MV-4-11 (cell line): ENCODE measurements at places on chromosomes 12 and 14.

DNA sequence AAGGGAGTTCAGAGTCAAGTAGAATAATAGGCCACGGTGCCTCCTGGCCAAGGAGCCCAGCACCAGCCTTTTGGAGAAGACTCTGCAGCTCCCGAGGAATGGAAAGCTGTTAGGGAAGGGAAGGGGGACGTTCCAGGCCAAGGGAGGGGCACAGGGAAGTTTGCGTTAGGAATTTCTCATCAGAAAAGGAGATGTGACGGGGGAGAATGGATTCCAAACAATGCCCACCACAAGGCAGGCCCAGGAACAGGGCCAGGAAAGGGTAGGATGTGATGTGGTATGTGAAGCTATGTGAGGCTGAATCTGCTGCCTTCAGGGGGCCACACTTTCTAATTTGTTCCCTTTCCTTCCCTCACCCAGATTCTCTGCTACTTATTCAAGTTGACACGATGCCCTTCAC is 46.0 kb downstream of the DGLUCY start:
- no peak for DNase-seq

DNA sequence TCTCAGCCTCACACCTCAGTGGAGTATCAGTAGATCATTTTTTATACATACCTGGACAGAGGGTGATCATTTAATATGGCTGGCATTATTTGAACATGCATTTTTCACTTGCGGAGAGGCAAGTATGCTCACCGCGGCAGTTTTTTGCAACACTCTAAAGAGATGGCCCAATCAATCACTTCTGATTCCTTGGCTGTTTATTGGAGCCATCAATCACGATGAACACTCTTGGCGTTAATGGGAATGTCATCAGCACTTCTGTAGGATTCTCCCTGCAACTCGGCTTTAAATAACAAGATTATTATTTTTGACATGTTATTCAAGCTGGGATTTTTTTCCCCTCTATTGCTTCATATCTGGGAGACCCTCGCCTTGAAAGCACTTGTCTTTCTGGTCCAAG is 46.9 kb upstream of the SLC24A4 start:
- no peak for DNase-seq

DNA sequence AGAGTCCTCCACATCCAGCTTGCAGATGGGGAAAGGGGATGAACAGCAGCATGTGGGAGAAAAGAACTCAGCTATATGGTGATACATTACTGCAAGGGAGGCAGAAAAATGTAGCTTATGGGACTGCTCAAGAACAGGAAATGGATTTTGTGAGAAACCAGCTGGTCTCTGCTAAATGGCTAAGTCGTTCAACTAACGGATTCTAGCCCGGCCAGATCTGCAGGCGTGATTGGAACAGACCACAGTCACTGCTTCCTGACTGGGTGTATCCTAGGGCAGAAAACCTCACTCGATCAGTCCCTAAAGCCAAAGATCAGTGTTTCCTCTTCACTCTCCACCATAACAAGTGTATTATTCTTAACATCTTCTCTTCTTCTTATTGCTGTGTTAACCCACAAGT is 8.1 kb upstream of the PTGDR start:
- peak; percentile 73 for DNase-seq

DNA sequence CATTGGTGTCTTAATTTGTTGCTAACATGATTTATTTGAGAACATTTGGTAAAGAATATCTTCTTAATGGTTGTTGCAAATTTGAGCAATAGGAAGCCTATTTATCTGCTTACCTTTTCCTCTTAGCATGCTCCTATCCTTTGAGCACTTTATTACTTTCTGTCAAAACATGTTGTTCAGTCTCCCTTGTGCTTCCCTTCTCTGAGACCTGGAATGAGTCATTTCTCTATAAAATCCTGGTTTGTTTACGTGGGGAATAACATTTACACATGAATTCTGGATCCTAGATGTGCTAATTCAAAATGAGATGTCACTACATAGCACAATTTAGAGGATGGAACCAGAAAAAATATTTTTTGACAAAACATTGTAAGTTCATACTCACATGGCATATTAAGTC is 844.0 kb upstream of the LRFN5 start:
- DNase-seq = no peak

DNA sequence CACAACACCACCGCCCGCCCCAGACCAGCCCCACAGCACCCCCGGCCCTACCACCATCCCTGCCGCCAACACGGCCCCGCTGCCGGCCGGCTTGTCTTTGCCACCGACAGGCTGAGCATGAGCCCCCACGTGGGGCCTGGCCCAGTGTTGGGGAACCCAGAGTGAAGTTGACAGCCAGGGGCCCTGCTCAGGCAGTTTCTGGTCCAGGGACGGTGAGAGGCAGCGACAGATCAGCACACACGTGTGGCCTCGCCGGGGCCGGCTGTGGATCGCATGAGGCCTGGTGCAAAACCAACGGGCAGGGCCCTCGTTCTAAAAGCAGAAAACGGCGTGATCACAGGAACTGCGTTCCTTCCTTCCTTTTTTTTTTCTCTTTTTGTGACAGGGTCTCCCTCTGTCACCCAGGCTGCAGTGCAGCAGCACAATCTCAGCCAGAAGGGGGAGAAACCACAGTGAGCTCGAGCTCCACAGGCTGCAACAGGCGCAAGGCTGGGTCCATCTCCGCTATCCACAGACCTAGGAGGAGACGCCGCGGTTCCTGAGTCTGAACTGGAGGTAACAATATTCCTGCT is 50.5 kb upstream of the FBRSL1 start:
- DNase-seq = peak; percentile 73

DNA sequence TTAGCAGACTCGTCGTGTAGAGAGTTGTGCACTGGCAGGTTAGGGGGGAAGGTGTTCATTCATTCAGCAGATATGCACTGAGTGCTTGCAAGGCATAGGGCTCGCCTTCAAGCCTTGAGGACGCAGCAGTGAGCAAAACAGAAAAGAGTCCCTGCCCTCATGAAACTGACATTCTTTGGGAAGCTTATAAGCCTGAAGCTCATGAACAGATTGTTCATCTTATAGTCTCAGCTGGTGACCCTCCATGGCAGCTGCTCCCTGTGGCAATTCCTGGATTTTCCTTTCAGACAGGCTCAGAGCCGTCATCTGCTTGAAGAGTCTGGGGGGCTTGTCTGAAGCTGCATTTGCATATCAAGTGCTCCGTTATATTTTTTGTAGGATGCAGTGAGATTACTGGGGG is 148.4 kb downstream of the PRKCH start:
- DNase-seq = no peak

DNA sequence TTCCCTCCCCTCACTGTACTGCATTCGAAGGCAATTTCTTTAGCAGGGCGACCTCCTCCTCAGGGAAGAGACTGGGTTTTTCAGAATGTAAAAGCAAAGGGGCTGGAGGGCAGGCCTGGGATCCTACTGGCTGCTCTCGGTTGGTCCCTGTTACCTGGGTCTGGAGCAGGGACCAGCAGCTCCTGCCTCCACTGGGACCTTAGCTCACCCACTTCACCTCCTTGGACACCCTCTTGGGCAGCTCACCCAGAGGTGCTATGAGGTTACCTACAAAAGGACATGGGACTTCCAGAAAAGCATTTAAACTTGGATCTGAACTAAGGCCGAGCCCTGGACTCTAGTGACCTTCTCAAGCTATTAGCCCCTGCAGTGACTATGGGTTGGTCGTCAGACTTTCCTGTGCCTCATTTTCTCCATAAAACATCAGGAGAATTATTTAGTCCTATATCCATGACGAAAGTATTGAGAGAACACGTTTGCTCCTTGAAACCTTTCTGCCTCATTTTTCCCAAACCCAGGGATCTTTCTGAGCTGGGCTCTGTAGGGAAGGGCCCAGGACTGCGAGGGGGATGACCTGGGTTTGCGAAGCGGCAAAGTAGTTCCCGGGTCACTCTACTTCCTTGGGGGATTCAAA is 65.0 kb downstream of the FBXL14 start:
- no peak for DNase-seq

GRCh38 chr12:49667325-49668090 is 39.7 kb downstream of the FMNL3 start:
- no peak for DNase-seq

DNA sequence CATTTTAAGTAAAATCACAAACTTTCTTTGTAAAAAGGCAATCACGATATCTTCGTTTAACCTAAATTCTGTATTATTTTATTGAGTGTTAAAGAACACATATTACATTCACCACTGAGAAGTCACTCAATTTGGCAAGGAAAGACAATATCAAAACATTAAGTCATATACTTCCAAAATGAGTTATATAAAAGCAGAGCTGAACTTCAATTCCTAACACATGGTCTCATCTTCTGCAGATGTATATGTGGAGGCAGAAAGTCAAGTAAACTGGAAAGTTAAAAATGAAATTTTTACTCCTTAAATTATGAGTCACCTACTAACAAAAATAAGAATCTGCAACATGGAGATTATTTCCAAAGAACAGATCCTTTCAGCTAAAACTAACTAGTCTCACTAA is 28.7 kb downstream of the BMAL2 start:
- no peak for DNase-seq

DNA sequence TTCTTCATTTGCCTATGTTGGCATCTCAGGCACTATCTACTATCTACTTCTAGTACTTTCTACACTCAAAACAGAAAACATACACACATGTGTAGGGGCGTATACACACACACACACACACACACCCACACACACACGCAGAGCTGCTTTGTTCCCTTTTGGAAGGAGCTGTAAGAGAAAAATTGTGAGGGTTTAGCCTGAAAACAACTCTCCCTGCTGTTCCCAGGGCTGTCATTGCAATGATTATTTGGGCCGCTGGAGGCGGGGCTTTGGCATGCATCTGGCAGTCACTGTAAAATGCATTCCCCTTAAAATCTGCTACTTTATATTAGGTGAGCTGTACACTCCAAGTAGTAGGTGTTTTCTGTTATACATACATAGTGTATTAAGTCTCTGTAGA is 29.1 kb upstream of the SLC38A2 start:
- DNase-seq = no peak

DNA sequence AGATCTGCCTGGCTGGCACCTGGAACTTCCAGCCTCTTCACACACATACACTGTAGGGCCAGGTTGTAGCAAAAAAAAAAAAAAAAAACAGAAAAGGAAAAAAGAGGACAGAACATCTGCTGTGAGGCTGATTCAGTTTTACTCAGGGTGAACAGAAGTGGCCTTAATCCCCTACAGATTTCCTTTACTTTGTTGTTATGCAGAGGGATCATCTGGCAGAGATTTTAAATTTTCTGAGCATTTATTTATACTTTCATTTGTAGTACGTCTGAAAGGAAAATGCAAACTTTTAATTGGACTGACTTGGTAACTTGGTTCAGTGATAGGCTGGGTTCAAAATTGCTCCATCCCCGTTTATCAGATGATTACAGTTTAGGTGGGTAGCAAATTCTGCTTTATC is 50.8 kb upstream of the PRICKLE1 start:
- DNase-seq = no peak

GRCh38 chr12:53061404-53062010 is 11.6 kb downstream of the TNS2 start:
- DNase-seq = peak; percentile 5

GRCh38 chr12:92070864-92071445 is 74.7 kb downstream of the BTG1 start:
- DNase-seq = peak; percentile 98

GRCh38 chr12:116161588-116161987 is 115.9 kb downstream of the MED13L start:
- no peak for DNase-seq

DNA sequence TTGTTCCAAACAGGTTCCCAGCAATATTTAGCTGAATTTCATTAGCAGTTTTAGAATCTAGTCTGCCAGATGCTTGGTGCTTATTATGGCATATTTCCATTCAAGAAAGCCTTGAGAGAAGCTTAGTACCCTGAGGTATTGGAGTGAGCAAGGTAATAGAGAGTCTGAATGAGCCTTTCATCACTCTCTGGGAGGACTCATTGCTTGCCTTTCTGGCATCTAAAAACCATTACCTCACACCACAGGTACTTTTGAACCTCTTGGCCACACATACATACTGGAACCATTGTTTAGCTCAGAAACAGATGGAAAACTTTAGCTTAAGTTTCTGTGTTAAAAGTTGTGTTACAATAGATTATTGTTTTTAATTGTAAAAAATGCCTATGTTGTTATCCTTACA is 27.4 kb upstream of the KCNH3 start:
- no peak for DNase-seq

- DNase-seq = no peak
Observed at GRCh38 chr14:31902002-31902401, 175.1 kb upstream of the ARHGAP5 start.

DNA sequence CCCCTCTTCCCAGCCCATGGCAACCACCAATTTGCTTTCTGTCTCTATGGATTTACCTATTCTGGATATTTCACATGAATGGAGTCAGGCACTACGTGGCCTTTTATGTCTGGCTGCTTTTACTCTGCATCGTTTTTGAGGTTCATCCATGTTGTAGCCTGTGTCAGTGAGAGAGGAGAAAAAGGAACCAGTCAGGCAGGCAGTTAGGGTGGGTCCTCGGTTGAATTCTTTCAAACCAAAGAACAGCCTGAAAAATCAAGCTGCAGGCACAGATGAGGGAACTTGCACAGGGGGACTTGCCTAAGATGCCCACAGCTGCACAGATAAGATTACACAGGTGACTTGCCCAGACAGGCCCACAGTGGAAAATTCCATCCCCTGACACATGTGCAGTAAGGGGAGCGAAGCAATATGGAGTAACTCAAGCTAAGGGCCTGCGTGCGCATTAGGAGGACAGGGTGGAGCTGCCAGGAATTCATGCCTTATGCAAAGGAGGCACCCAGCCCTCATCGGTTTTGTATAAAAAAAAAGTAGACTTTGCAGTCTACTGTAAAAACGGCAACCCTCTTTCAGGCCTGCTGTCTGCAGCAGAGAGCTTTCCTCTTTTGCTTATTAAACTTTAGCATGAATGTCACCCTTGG is 152.4 kb upstream of the RFLNA start:
- DNase-seq = no peak

GRCh38 chr12:117060246-117060928 is 38.8 kb downstream of the TESC start:
- DNase-seq = peak; percentile 21

- peak; percentile 81 for DNase-seq
Observed at GRCh38 chr12:26987634-26988424, 26.4 kb downstream of the TM7SF3 start.

- peak; percentile 39 for DNase-seq
Observed at GRCh38 chr14:93536945-93537344, 106.2 kb downstream of the UNC79 start.

DNA sequence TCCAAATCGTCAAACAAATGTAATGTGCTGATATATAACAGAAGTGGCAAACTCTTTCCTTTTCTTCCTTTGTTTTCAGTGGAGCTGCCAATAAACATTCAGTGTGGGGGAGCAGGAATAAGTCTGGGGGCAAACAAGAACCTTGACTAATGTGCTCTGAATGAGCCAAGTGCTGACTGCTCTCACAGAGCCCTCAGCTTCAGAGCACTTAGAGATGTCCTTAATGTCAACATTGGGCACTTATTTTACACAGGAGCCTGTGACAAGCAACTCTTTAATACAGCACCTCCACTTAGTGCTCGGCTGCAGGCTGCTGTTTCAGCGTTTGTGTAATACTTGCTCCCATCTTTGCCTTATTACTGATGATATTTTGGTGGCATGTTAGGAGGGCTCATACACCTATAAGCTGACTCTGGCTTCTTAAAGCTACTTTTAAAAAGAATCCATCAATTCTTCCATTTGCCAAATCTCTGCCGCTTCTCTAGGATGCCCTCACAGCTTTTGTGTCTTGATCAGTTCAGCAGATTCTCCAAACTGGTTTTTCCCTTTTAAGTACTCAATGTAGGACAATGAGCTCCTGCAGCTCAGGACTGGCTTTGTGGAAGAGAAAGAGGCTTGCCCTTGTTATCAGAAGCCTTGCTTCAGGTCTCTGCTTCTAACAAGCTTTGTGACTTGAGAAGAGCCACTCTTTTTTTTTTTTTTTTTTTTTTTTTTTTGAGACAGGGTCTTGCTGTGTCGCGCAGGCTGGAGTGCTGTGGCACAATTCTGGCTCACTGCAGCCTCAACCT is 206.6 kb downstream of the MON2 start:
- DNase-seq = no peak
